ENCODE measurements at places on chromosomes 1 and 21. TPM values are rescaled to one million over a fixed set of nuclear protein-coding genes. Genes with fewer than 3 reads are reported as not detected.

G0S2 gene
- 0.89 TPM for total RNA-seq

COL8A2 gene
- total RNA-seq = 30.5 TPM

- no peak for DNase-seq
- H3K4me1 ChIP-seq = peaks cover 18% of the 10 kb centered on the region
- H3K27ac ChIP-seq = peak overlapping the region; percentile 97
Measured at GRCh38 chr1:58785442-58786058, 1.7 kb upstream of the JUN start.

- no peak for DNase-seq
- no peak overlapping the region for H3K4me3 ChIP-seq
- no peaks in the 10 kb centered on the region for H3K27me3 ChIP-seq
- no peak overlapping the region for H3K27ac ChIP-seq
Measured at GRCh38 chr1:180119837-180120236, 34.8 kb upstream of the QSOX1 start.

DNA sequence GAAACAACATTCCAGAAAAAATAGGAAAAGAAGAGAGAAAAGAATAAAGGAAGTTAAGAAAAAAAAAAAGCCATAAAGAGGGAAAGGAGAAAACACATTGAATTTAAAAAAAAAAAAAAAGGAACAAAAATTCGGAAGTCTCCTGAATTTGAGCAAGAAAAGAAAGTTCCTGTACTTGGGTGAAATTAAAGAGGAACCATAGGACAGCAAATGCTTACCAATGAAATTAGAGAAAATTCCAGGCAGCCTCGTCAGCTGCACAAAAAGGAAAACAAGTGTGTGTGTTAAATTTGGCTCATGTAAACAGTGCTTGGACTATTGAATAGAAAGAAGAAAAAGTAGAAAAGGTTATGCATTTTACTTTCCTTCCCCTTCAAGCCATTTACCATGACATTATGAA is 4.9 kb downstream of the IL12RB2 start:
- no peak for DNase-seq
- H3K27me3 ChIP-seq = peaks cover 28% of the 10 kb centered on the region
- no peak overlapping the region for H3K27ac ChIP-seq
- no peaks in the 10 kb centered on the region for H3K36me3 ChIP-seq
- no peaks in the 10 kb centered on the region for H3K4me1 ChIP-seq
- no peak overlapping the region for H3K4me3 ChIP-seq

DNA sequence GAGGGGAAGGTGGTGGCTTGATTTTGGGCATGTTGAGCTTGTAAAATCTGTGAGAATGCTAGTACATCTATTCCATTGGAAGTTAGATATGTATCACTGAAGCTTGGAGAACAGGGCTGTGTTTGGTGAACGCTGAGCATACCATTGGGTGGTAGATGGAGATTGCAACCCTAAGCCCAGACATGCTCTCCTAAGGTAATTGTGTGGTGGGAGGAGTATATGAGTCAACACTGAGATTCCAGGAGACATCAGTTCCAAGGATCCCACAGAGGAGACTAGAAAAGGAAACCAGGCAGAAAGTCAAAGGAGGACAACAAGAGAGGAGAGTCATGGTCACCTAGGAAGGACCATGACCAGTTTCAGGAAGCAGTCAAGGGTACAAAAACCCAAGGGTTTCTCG is 60.4 kb downstream of the KIF21B start:
- peaks cover 27% of the 10 kb centered on the region for H3K27me3 ChIP-seq
- no peak overlapping the region for H3K27ac ChIP-seq
- H3K4me1 ChIP-seq = no peaks in the 10 kb centered on the region
- no peaks in the 10 kb centered on the region for H3K36me3 ChIP-seq
- no peak overlapping the region for H3K4me3 ChIP-seq

GRCh38 chr1:32977546-32978087 is 13.0 kb upstream of the RNF19B start:
- H3K36me3 ChIP-seq = no peaks in the 10 kb centered on the region
- no peak for DNase-seq
- H3K4me1 ChIP-seq = peaks cover 10% of the 10 kb centered on the region
- H3K27me3 ChIP-seq = no peaks in the 10 kb centered on the region
- no peak overlapping the region for H3K4me3 ChIP-seq

DNA sequence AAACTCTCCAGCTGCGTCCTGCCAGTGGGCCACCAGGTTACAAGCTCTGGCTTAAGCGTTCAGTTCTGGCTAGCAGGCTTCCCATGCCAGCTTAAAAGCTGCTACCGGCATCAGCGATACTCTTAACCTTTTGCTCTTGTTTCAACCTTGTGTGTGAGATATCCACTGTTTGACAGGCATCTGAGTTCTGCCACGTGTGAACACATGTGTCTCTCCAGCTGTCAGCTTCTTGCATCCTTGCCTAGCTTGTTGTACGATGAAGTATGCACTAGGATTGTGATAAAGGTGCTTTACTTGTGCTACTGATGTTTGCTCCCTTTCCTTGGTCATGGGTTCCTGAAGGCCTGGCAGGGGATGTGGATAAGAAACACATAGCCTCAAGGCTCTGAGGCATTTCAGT is 201.6 kb downstream of the PRDM2 start:
- H3K36me3 ChIP-seq = no peaks in the 10 kb centered on the region
- H3K27me3 ChIP-seq = peaks cover 4% of the 10 kb centered on the region
- no peak for DNase-seq
- peaks cover 6% of the 10 kb centered on the region for H3K4me1 ChIP-seq

DNA sequence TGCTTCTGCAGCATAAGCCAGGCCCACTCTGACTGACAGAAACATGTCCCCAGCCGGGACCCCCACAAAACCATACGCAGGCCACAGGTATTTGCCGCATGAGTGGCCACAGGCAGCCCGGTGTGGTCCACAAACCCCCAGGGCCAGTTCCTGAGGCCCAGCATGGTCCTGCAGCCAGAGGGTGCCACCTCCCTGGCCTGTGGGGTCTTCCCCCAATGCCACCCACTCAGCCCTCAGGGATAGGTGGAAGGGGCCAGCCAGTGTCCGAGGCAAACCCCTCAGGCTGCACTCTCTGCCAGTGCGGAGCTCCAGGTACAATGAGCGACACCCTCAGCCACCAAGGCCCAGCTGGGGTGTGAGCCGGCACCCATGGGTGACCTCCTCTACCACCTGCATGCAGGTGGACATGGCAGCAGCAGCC is 43.5 kb downstream of the UBE2G2 start:
- H3K27me3 ChIP-seq = peaks cover 6% of the 10 kb centered on the region
- no peak overlapping the region for H3K27ac ChIP-seq
- H3K4me3 ChIP-seq = no peak overlapping the region
- no peaks in the 10 kb centered on the region for H3K36me3 ChIP-seq
- no peak for DNase-seq

DNA sequence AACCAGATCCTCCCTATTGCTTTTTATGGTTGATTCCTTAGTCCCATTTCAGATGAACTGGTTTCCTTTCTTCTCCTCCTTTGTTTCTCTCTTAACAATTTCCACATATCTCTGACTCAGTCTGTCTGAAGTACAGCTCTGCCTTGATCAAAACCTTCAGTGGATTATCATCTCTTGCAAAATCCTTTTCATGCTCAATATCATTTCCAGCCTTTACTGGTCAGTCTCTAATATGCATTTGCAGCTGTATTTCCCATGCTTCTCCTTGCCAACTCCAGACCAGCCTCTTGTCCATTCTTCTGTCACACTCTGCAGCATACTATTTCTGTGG is 72.2 kb downstream of the SNX7 start:
- no peaks in the 10 kb centered on the region for H3K36me3 ChIP-seq
- no peaks in the 10 kb centered on the region for H3K27me3 ChIP-seq
- peaks cover 8% of the 10 kb centered on the region for H3K4me1 ChIP-seq
- DNase-seq = peak; percentile 22

DNA sequence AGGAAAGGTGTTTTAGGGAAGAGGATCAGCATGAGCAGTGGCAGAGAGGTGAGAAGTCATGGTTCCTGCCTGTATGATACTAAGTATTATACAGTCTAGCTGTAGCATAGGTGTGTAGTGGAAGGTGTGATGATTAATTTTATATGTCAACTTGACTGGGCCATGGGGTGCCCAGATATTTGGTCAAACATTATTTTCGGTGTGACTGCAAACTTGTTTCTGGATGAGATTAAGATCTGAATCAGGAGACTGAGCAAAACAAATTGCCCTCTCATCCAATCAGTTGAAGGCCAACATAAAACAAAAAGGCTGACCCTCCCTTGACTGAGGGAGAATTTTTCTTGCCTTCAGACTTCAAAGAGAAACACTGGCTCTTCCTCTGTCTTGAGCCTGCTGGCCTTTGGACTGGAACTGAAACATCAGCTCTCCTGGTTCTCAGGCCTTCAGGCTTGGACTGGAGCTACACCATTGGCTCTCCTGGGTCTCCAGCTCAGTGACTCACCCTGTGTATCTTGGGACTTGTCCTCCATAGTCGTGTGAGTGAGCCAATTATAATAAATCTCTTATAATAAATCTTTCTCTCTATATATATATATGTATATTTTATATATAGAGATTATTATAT is 6.8 kb upstream of the CDC42 start:
- H3K27me3 ChIP-seq = no peaks in the 10 kb centered on the region
- H3K27ac ChIP-seq = no peak overlapping the region
- H3K4me3 ChIP-seq = no peak overlapping the region
- H3K36me3 ChIP-seq = no peaks in the 10 kb centered on the region
- DNase-seq = peak; percentile 31

- no peak for DNase-seq
- no peaks in the 10 kb centered on the region for H3K36me3 ChIP-seq
- no peak overlapping the region for H3K27ac ChIP-seq
- H3K4me3 ChIP-seq = no peak overlapping the region
- no peaks in the 10 kb centered on the region for H3K27me3 ChIP-seq
- no peaks in the 10 kb centered on the region for H3K4me1 ChIP-seq
Measured at GRCh38 chr21:45637883-45638282, 5.6 kb upstream of the PCBP3 start.
